DMS 273 treated with DMSO at 0.1 percent for 48 hours (cell line): ENCODE measurements at places on chromosomes 12 and 14.

DNA sequence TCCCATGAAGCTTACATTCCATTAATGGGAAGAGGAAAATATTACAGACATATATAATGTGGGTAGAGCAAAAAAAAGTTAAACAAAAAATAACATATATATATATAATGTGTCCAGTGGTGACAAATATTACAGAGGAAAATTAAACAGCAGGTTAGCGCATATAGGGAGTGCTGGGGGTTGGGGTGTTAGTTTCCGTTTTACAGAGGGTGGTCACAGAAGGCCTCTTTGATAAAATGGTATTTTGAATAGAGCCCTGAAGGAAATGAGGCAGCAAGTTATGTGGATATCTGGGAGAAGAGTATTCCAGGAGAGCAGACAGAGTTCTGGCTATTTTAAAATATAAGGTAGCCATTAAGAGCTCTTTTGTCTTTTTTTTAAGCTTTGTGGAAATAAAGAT is 73.2 kb downstream of the DCAF5 start:
- DNase-seq: no peak

GRCh38 chr14:77458249-77458950 is 507 bp downstream of the AHSA1 start:
- no peak for DNase-seq

- DNase-seq: no peak
Measured at GRCh38 chr12:124804011-124804621, 59.5 kb downstream of the SCARB1 start.

DNA sequence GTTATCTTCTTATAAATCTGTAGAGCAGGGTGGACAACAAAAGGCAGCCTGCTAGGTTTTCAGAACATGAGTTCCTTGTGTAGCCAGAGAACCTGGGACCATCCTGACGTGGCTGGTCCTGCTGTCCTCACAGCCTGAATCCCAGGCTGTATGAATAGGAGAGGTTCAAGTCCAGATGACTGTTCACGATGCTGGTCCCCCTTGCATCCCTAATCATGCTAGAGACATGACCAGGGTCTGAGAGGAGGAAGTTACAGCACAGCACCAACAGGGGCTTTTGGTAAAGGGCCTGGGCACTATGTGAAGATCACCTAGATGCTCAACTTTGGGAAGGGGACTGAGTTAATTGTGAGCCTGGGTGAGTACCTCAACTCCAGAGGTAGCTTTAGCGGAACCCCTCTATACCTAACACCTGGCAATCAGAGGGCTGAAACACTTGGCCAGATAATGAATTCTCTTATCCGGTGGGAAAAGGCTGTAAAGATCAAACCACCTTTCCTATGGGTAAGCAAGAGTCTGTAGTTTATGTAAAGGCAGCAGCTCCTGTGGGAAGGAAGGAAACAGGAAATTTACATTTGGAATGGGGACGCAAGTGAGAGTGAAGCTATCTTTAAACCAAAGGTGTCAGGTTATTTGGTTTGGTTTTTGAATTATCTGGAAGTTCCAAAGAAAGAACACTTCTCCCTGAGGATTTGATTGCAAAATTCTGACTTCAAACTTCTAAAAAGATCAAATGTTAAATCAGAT is 112.8 kb downstream of the DAD1 start:
- no peak for DNase-seq

- DNase-seq: no peak
Measured at GRCh38 chr12:92601680-92602079, 101.1 kb upstream of the PLEKHG7 start.

- DNase-seq: no peak
Measured at GRCh38 chr12:109827566-109828550, 5.3 kb downstream of the TRPV4 start.

DNA sequence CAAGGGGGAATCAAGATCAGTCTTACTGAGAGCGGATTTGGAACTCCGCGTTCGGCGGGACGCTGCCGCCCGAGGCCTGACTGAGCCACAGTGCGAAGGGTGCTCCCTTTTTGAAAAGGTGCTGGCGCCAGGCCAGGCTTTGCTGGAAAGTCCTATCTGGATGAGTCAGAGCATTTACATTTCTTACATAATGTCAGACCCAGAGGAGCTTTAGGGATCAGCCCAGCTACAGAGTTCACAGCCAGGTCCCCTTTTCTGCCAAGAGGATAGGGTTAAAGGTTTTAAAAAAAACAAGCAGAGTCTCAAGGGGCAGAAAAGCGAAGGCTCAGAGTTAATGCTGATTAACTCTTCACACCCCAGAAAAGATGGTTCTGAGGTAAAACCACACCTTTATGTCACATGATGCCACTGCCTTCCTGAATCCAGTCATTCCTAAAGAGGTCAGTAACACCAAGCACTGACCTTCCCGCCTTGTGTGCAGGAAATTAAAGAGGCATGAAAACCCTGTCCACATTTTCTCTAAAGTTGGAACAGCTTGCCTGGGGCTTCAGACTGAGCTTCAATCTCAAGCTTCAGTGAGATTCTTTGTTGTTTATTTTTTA is 11.7 kb upstream of the FBXL14 start:
- no peak for DNase-seq

DNA sequence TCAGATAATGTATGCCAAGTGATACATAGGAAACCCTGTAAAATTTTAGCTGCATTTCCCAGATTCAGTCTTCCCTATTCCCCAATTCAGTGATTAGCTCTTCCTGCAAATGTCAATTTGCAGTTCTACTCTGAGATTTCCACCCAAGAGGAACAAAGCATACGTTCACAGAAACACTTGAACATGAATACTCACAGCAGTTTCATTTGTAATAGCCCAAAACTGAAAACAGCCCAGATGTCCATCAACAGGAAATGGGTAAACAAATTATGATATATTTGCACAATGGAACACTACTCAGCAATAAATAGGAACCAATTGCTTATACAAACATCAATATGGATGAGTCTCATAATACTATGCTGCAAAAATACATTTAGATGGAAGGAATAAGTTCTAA is 194.2 kb downstream of the GXYLT1 start:
- no peak for DNase-seq

- DNase-seq: no peak
Measured at GRCh38 chr12:2895511-2895910, 4.8 kb downstream of the TULP3 start.
